ENCODE measurements at places on chromosomes 12 and 14.

- no peak for DNase-seq
These were observed 21.7 kb downstream of the GNS start for GRCh38 chr12:64737539-64737938.

DNA sequence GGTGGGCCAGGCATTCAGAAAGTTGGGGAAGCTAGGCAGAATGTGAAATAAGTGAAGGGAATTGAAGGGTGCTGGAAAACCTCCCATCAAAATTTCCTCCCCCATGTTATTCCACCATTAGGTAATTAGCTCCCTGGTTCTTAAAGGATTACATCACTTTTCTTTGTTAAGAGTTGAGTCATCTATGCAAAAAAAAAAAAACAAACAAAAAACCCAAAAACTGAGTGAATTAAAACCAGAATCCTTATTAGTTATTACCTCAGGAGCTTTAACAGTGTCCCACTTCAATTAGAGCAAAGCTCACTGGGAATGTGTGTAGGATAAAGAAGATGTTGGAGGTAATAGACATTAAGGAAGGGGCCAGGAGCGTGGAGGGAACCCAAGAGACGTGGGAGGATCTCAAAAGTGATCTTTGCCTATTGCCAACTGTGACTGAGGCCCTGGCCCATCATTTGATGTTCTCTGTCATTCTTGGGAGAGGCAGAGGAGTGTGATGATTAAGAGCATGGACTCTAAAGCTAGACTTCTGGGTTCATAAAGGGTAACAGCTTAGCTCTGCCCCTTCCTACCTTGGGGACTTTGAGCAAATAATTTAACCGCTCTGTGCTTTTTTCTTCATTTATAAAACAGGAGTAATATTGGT is 364.7 kb downstream of the APAF1 start:
- no peak for DNase-seq

DNA sequence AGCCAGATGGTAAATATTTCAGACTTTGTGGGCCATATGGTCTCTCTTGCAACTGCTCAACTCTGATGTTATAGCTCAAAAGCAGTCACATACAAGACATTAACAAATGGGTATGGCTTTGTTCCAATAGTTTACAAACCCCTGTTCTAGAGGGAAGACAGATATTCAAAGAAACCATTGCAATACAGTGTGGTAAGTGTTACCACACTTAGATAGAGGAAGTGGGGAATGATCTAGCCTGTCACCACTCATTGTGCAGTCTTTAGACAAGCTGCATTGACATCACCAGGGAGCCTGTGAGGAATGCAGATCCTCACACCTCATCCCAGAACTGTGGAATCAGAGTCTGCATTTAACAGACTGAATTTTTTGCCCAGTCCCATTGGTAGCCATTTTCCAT is 80.0 kb upstream of the RGS6 start:
- no peak for DNase-seq

DNA sequence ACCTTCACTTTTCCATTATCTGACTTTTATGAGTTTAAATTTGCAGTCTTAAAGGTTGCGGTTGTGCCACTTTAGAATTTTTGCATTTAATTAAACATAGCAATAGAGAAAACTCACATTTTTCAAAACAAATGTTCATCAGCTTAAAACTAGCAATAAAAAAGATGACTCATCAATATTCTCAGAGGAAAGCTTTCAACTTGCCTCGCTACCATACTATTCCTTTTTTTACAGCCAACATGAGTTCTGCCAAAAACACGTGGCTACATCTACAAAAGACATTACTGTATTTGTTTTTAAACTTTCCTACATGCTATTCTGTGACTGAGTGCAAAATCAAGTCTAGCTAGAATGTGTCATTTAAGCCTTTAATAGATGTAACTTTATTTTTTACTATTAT is 497.1 kb downstream of the RPS29 start:
- no peak for DNase-seq

DNA sequence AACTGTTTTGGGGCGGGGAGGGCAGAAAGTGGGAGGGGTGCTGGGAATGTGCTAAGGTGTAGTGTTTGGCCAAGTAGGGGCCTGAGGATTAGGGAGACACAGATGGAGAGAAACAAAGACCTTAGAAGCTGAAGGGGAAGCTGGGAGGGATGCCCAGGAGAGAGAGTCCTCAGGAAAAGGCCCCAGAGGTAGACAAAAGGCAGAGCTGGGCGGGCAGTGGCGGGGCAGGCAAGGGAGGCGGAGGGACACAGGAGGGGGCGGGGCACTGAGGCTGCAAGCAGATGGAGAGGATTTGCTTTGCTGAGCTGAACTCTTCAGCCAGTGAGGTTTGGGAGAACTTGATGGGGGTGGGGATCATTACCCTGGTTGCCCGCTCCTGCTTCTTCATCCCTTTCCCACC is 2.8 kb downstream of the PTMS start:
- no peak for DNase-seq

GRCh38 chr12:96416033-96416799 is 16.0 kb upstream of the CDK17 start:
- no peak for DNase-seq

- DNase-seq, result no peak
These were observed 287.5 kb downstream of the FOXG1 start for GRCh38 chr14:29054119-29054518.

DNA sequence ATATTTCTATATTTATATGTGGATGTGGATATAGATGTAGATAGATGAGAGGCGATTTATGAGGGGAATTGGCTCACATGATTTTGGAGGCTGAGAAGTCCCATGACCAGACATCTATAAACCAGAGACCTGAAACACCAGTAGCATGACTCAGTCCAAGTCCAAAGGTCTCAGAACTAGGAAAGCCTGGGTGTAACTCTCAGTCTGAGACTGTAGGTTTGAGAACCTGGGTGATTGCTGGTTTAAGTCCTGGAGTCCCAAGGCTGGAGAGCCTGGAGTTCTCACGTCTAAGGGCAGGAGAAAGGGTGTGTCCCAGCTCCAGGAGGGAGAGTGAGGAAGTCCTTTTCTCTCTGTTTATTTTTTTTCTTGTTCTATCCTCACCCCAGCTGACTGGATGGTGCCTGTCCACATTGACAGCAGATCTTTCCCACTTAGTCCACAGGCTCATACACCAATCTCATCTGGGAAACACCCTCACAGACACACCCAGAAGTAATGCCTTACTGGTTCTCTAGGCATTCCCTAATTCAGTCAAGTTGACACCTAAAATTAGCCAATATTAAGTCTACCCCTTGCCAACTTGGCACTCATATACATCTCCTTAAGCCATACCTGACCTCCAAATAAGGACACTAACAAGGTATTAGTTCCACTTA is 45.4 kb downstream of the EMP1 start:
- no peak for DNase-seq

DNA sequence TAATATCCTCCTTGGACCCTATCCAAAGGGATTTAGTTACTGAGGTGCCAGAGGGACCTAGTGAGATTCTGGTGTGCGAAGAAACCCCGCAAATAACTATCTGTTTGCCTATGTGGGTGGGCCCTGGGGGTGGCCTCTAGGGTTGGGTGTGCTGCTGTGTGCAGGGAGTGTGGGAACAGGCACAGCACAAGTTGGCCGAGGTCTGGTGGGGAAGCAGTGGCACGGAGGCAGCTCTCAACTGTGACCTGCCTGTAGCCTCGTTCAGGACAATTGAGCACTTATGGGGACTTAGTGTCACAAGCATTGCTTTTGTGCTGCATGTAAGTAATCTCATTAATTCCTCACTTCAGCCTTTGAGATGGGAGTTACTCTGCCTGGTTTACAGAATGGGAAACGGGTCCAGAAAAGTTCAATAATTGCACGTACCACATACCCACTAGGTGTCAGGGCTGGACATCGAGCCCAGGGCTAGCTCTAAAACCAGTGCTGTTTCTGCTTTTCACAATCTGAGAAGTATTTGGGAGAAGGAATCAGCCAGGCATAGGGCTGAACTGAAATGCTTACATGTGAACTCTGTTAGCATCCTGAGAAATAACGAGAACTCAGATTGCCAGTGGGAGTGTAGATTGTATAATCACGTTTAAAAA is 58.8 kb downstream of the TECPR2 start:
- DNase-seq, result no peak

GRCh38 chr12:47396902-47397663 is 308.7 kb downstream of the RPAP3 start:
- DNase-seq, result no peak

- no peak for DNase-seq
These were observed 149.9 kb downstream of the KIF26A start for GRCh38 chr14:104288272-104288671.

GRCh38 chr12:108332791-108333382 is 6.2 kb downstream of the CMKLR1 start:
- DNase-seq, result no peak

GRCh38 chr12:15932971-15933370 is 21.8 kb downstream of the DERA start:
- DNase-seq, result no peak

- DNase-seq, result no peak
These were observed 38.9 kb downstream of the GPR65 start for GRCh38 chr14:88043529-88044443.

DNA sequence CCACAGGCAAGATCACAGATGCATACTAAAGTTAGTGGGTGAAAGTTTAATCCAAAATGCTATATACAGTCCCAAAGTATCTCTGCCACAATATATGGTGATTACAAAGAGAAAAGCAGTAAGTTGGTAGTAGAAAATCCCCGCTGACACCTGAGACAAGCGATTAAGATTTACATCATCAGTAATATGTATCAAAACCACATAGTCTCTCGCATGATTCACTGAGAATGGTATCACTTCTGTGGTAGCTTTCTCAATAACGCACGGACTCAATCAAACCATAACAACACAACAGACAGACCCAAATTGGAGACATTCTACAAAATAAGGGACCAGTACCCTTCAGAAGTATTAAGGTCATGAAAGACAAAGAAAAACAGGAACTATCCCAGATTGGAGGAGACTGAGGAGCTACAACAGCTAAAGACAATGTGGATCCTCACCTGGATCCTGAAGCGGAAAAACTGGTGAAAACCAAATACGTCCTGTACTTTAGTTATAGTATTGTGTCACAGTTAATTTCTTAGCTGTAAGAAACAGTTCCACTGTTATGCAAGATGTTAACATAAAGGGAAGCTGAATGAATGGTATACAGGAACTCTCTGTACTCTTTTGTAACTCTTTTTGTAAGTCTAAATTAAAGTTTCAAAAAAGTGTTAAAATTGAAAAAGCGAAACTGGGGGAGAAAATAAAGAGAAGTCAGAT is 51.0 kb downstream of the SPTLC2 start:
- no peak for DNase-seq

- no peak for DNase-seq
These were observed 133.6 kb downstream of the MED13L start for GRCh38 chr12:116143909-116144308.

DNA sequence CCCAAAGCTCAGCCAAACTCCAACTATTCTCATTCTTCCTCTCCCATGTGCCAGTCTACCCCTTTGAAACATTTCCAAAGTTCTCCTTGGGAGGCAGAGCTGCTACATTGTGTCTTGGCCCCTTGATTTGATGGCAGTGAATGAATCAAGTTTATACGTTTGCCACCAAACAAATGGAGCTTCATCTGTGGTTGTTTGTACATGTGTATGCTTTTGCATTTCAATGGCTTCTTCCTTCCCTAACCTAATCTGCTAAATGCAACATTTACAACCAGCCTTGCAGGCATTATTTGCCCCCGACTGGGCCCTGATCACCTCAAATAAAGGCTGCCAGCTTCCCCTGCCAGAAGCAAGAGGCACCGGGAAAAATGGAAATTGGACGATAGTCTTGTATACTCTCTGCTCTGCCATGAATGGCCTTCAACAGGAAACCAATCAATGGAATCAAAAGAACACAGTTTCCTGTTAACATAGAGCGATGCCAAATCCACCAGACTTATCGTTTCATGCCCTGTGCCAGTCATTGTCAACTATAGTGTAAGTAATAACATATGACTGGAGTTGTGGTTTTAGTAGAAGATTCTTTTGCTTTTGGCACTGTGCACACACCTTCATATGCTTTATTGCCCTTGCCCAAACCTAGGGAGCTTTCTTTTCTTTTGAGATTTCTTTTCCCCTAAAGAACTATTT is 97.8 kb downstream of the TMEM30B start:
- no peak for DNase-seq

DNA sequence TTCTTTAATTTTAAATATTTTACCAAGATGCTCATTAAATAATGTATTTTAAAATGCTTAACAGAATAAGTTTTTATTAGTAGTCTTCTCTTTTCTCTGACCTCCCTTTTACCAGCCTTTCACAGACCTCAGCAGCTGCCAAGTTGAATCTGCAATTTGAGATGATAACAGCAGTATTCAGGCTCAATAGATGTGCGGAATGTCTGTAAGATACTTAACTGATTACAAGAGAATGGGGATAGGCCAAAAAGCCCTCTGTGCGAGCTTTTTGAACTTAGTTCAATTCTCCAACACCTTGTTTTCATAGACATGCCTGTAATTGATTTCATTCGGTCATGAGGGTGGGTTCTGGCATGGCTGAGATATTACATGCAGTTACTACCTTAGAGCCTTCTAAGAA is 277.2 kb downstream of the TMTC2 start:
- no peak for DNase-seq

DNA sequence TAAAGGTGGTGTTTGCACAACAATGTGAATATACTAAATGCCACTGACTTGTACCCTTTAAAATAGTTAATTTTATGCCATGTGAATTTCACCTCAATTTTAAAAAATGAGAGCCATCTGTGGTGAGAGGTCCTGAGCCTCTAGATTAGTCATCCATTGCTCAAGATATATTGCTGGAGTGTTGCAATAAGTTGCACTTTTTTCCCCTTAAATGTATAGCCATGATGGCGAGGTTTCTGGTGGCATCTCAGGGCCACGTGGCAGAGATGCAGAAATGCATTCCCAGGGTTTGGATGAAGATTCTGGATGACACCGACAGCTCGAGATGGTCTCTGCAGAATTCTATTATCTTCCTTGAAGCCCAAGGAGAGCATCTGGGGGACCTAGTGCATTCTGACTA is 153.7 kb downstream of the AACS start:
- DNase-seq, result no peak

DNA sequence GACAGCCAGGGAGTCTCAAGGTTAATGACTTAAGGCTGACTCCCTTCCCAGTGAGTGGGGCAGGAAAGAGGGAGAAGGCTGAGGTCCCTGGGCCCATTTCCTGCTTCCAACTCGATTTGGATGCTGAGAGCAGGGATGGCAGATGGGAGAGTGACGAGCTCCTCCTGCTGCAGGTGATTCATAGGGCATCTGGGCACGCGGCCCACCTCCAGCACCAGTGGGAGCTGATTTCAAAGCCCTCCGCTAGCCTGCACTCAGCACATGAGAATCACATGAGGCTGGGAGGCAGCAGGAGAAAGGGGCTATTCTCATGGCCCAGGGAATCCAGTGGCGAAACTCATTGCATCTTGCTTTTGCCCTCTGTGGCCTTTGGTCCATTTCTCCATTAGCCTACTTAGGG is 90.8 kb downstream of the SSPN start:
- DNase-seq, result no peak

- DNase-seq, result no peak
These were observed 63.3 kb downstream of the CALM1 start for GRCh38 chr14:90460136-90460535.

GRCh38 chr12:23816394-23816851 is 133.0 kb downstream of the SOX5 start:
- no peak for DNase-seq
